Amniotic stem cell (primary cell): ENCODE measurements at places on chromosomes 2 and 18.
A peak's percentile ranks its signal among the peaks of the same experiment; 100 is the strongest.

DNA sequence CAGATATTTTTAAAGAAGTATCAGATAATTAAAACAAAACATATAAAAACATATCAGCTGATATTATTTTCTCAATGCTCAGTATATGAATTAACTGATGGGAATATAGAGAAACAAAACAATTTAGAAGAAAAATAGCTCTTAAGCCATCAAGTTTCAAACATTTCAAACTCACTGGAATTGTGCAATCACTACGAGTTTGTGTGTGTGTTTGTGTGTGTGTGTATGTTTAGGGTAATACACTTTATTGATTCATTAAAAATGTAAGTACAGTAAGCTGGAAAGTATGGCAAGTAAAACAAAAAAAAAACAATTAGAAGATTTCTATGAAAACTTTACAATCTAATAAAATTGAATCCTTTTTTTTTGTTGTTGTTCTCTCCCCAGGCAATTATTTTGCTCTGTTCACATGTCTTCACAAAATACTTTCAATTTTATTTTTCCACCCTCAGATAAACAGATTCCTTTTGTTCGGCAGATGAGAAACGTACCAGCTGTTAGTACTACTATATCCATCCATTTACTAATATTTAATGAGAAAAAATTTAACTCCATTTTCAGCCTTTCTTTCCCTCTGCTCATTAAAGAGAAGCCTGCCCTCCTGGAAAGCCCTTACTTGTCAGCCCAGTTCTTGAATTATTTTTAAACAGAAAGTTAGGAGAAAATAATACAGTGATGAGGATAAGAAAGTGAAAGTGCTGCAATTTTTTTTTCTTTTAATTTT is 87.6 kb downstream of the SLC8A1 start:
- DNase-seq: no peak

DNA sequence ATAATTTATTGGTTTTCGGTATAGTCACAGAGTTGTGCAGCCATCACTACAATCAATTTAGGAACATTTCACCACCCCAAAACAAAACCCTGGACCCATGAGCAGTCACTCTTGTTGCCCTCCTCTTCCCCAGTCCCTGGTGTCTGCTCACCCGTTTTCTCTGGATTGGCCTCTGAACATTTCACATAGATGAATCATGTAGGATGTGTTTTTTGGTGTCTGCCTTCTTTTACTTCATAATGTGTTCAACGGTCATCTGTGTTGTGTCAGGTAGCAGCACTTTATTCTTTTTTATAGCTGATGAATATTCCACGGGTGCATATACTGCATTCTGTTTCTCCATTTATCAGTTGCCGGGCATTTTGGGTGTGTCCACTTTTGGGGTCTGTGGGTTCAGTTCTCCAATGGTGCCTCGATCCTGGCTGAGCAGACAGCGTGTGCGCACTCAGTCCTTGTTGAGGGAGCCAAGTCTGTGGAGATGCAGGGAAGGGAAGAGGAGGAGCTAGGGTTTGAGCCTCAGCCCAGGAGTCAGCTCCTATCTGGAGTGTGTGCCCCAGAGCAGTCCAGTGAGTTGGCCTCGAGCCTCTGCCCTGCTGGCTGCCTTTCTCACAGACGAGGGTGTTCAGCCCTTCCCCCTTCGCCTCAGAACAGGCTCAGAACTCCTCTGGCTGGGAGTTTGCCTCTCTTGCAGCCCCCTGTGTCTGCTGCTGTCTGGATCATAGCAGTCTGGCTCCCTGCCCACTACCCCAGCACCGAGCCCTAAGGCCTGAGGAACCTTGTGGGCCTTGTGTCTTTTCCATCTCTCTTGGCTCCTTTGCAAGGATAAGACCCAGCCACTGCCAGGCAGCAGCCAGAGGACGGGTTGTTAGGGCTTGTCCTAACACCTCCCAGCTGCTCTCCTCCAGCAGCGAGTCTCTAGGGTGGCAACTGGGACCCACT is 18.0 kb downstream of the C2orf74 start:
- DNase-seq: no peak

- no peak for DNase-seq
Observed at GRCh38 chr2:9765611-9766531, 77.4 kb upstream of the TAF1B start.

- DNase-seq: no peak
Observed at GRCh38 chr2:128473175-128474035, 154.7 kb upstream of the HS6ST1 start.

- no peak for DNase-seq
Observed at GRCh38 chr2:125073440-125073839, 1048.4 kb downstream of the CNTNAP5 start.

- no peak for DNase-seq
Observed at GRCh38 chr2:170324640-170325046, 146.7 kb downstream of the MYO3B start.

- no peak for DNase-seq
Observed at GRCh38 chr2:196549052-196549451, 90.5 kb upstream of the CCDC150 start.

DNA sequence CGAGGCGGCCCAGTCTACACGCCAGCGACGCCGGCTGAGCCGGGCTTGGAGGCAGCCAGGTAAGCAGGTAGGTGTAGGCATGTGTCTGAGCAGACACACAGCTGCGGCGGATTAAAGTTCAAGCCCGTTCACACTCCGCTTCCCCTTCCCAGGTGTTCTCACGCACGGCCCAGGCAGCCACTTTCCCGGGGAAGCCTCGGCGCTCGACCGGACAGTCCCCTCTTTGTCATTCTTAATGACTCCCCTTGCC is 367 bp downstream of the TGFA start:
- no peak for DNase-seq

DNA sequence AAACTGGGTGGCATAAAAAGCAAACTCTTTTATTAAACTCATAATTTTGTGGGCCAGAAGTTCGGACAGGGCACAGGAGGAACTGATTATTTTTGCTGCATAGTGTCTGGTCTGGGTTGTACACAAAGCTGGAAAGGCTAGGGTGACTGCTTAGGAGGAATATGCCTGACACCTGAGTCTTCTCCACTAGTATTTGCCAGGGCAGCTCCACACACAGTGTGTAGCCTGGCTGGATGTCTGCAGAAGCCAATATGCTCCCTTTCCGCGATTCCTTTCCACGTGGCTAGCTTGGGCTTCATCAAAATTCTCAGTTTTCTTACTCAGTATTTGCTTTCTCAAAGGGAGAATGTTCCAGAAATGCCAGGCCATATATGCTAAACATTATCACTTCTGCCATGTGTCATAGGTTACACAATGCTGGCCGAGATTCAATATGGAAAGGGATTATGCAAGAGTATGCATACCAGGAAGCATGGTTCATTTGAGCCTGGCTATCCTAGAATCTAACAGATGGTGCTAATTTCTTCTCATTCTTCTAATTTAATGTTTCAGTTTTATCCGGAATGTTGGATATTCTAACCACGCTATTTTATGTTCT is 142.7 kb upstream of the DOK6 start:
- peak; percentile 56 for DNase-seq

DNA sequence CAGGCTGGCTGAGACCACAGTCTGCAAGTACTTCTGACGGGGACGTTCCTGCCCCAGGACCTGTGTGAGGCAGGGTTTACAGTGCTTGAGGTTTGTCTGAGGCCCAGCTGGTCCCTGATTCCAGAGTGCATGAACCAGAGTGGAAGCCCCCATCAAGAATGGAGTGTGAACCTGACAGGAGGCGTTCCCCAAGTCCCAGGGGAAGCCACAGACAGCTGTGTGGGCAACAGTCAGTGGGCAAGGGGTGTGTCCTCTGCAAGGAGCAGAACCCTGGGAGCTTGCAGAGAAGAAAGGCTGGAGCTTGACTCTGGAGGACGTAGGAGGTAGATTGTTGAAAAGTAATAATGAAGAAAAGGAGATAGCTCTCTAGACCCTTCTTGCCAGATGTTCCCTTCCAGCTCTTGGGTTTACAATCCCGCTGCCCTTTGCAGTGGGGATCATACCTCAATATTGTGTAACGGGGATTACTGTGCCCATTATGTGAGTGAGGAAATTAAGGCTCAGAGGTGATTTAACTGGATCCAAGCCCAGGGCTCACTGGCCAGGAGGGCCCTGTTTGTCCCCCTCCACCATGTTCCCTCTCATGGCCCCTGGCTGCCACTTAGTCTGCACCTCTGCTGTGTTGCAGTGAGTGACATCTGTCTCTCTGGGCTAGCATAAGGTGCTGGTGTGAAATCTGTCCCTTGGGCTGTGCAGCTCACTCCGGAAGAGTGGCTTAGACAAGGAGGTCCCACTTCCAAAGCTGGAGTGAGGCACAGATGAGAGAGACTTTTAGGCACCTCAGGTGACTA is 6.2 kb downstream of the DBI start:
- DNase-seq: no peak

GRCh38 chr2:39772812-39773152 is 6.3 kb downstream of the THUMPD2 start:
- no peak for DNase-seq

- DNase-seq: no peak
Observed at GRCh38 chr18:27142891-27143290, 42.2 kb downstream of the CHST9 start.
